ENCODE measurements at places on chromosomes 5 and 9. TPM values are rescaled to one million over a fixed set of nuclear protein-coding genes. Genes with fewer than 3 reads are reported as not detected.
A peak's percentile ranks its signal among the peaks of the same experiment; 100 is the strongest.

DNA sequence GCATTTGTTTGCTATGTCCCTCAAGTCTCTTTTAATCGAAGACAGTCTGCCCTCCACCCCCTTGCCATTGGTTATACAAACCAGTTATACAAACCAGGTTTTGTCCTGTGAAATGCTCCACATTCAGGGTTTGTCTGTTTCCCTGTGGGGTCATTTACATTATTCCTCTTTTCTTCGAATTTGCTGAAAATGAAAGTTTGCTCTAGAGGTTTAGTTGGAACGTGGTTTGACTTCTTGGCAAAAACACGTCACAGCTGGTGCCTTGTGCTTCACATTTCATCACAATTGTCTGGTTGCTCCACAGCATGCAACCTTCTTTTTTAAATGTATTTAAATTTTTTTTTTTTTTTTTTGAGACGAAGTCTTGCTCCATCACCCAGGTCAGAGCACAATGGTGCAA is 4.2 kb upstream of the HAVCR2 start:
- no peak for DNase-seq

- DNase-seq: peak; percentile 28
Observed at GRCh38 chr9:81266674-81267073, 422.7 kb downstream of the TLE1 start.

BARX1 gene
- not detected for total RNA-seq

DRD1 gene
- not detected for total RNA-seq

CDKN2B gene
- total RNA-seq: 9.5 TPM

Measured in RPMI7951 (cell line).